ENCODE measurements at places on chromosomes 7 and 10. TPM values are rescaled to one million over a fixed set of nuclear protein-coding genes. Genes with fewer than 3 reads are reported as not detected.

CRPPA gene
- 1.4 TPM for total RNA-seq

TSPAN33 gene
- total RNA-seq = 0.13 TPM

PTPN20 gene
- total RNA-seq = not detected

TMEM270 gene
- total RNA-seq = not detected

SPDYE16 gene
- not detected for total RNA-seq

CLDN4 gene
- total RNA-seq = 0.10 TPM

CRYGN gene
- total RNA-seq = not detected

DPP6 gene
- not detected for total RNA-seq

TRIP6 gene
- 107 TPM for total RNA-seq

ADCY1 gene
- 0.07 TPM for total RNA-seq

PNLIPRP1 gene
- not detected for total RNA-seq

CCZ1B gene
- 11.1 TPM for total RNA-seq

GRID2IP gene
- total RNA-seq = not detected

WIPF3 gene
- not detected for total RNA-seq

GPR26 gene
- not detected for total RNA-seq

KLHL7 gene
- total RNA-seq = 23.8 TPM

SRRM3 gene
- total RNA-seq = 0.93 TPM

ZNF727 gene
- 0.07 TPM for total RNA-seq

GALNT11 gene
- 43.1 TPM for total RNA-seq

SNX10 gene
- total RNA-seq = 2.8 TPM

THNSL1 gene
- total RNA-seq = 2.9 TPM

WNT8B gene
- not detected for total RNA-seq

EN2 gene
- total RNA-seq = not detected

MLXIPL gene
- total RNA-seq = not detected

Measured in mammary microvascular endothelial cell (primary cell).